ENCODE measurements at places on chromosomes 1 and 21.
A peak's percentile ranks its signal among the peaks of the same experiment; 100 is the strongest.

- no peak for DNase-seq
These were observed 490 bp downstream of the SERINC2 start for GRCh38 chr1:31413405-31414001.

GRCh38 chr1:170929412-170929834 lies 5.9 kb upstream of the MROH9 start:
- DNase-seq = no peak

- DNase-seq = no peak
These were observed 4.9 kb downstream of the CGN start for GRCh38 chr1:151516031-151516511.

GRCh38 chr1:223713546-223714420 lies 1.4 kb downstream of the CAPN2 start:
- no peak for DNase-seq

DNA sequence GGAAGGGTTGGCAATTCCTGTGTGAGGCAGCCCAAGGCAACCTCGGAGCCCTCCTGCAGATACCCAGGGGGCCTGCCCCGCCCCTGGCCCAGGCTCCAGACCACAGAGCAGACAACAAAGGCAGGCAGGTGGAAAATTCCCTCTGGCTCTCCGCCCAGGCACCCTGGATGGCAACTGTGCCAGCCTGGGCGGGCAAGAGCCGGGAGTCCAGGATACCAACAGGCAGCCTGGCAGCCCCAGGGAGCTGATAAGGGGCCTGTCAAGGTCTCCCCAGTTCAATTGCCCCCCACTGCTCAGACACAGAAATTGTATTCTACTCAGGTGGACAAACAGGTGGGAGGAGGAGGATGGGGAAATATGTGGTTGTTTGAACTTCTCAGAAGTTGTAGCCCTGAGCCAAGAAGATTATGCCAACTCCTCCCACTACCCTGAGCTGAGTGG lies 15.4 kb upstream of the GPR37L1 start:
- peak; percentile 68 for DNase-seq

- no peak for DNase-seq
These were observed 348.5 kb upstream of the ADAMTS5 start for GRCh38 chr21:27315373-27315772.

DNA sequence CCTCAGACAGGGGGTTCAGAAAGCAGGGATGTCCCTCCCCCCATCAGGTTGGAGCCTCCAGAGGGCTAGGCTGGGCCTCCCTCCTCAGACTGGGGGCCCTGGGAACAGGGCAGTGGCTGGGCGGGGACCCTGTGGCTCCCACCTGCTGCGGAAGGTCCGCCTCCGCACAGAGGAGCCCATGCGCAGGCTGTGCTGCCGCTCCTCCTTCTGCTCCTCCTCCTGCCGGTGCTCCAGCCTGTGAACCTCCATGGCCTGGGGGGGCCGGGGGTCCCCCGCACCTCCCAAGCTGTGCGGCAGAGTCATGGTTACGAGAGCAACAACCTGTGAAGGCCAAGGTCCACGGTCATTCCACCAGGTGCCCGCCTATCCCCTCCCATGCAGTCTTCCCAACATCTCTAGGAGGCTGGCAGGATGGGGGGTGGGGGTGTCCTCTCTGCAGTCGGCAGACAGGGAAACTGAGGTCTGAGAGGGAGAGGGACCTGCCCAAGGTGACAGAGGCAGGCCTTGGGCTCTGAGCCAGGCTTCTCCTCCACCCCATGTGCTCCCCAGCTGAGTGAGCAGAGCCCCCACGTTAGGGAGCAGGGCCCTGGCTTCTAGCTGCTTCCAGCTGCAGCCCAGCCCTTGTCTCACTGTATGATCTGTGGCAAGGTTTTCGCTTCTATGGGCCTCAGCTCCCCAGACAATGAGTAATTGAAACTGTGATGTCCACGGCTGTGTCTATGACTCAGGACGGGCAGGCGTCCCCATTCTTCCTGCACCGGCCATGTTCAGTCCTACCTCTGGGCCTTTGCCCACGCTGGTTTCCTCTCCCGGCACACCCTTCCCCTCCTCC lies 3.4 kb downstream of the MYOM3 start:
- DNase-seq = no peak

- DNase-seq = no peak
These were observed 41.8 kb upstream of the PWP2 start for GRCh38 chr21:44065428-44065827.

GRCh38 chr1:14404862-14405301 lies 193.6 kb upstream of the KAZN start:
- DNase-seq = peak; percentile 73

DNA sequence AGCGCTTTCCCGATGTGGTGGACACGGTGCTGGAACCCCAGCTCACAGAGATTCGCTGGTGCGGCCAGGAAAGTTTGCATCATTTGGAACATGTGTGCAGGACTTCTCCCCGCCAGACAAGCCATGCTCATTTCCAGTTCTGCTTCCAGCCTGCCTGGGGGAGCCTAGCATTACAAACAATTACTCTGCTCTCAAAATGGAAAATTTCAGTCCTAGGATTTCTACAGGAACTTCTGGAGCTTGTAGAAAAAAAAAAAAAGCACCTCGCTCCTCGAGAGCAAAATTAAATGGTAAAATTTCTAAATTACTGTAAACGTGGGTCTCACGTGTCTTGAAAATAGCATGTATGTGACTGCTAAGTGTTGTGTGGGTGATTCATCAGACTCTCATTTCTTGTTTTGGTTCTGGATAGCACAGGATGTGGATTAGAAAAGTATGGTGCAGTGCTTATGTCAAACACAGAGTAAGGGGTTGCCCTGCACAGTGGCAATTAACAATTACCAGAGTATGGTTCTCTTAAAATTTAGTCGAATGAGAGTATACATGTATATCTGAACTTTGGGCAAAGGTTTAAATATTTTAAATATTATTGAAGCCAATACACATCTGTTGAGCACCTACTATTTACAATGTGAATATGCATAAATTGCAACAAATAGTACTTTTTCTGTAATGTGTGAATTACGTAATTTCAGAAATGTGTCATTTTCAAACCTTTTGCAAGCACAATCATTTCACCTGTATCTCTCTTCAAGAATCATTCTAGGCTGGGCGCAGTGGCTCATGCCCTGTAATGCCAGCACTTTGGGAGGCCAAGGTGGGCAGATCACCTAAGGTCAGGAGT lies 61.8 kb upstream of the PTGFRN start:
- DNase-seq = no peak

- no peak for DNase-seq
These were observed 15.5 kb upstream of the ADGRB2 start for GRCh38 chr1:31779687-31780086.

DNA sequence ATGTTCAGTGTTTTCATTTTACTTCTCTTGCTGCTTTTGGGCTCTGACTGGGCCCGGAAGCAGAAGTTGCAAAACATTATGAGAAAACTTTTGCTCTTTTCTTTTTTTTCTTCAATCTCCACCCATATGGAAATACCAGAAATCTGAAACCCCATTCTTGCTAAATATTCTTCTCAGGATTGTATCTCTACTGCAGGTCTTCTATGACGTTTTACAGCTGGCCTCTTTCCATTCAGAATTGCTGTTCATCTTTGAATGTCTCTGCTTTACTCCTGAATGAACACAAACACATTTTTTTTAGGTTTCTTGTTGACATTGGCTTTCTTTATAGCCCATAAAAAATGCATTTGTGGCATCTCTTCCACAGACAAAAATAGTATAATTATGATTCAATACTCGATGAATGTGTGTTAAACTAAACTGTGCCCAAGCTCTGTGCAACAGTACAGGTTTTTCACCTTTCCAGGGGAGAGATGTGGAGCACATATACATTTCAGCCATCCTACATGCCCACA lies 18.8 kb downstream of the PTPRC start:
- no peak for DNase-seq

DNA sequence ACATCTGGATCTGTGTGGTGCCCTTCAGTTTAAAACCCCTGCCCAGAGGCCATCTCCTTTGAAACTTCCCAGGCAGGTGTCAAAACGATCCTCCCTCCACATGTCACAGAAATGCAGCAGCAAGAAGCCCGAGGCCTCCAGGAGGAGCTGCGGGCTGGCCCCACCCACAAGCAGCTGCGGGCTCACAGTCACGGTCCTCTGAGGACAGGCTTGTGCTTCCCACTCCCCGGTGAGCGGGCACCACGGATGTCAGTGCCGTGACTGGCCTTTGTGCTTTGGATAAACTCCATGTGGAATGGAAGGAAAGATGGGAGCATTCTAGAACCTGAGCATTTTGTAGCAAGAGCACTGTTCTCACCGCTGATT lies 65.8 kb downstream of the SIK1 start:
- DNase-seq = no peak

- DNase-seq = no peak
These were observed 64.2 kb upstream of the LYPLAL1 start for GRCh38 chr1:219109424-219110018.

DNA sequence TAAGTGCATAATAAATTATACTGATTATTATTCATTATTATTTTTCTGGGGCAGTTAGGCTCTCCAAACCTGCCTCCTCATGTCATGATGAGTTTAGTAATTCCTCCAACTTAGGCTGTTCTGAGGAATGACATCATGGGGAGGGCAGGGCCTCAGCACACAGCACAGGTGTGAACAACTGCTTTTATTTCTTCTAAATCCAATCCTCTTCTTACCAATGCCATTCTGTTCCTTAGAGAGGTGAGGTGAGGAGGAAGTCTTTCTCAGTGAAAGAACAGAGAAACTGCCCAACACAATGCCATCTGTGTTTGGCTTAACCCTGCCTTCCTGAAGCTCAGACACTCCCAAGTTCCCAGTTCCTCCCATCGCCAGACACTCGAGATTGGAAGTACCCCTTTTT lies 45.4 kb upstream of the WASF2 start:
- no peak for DNase-seq

GRCh38 chr1:234626391-234626790 lies 16.4 kb upstream of the IRF2BP2 start:
- DNase-seq = no peak

GRCh38 chr1:171835891-171836290 lies 5.4 kb upstream of the DNM3 start:
- no peak for DNase-seq

DNA sequence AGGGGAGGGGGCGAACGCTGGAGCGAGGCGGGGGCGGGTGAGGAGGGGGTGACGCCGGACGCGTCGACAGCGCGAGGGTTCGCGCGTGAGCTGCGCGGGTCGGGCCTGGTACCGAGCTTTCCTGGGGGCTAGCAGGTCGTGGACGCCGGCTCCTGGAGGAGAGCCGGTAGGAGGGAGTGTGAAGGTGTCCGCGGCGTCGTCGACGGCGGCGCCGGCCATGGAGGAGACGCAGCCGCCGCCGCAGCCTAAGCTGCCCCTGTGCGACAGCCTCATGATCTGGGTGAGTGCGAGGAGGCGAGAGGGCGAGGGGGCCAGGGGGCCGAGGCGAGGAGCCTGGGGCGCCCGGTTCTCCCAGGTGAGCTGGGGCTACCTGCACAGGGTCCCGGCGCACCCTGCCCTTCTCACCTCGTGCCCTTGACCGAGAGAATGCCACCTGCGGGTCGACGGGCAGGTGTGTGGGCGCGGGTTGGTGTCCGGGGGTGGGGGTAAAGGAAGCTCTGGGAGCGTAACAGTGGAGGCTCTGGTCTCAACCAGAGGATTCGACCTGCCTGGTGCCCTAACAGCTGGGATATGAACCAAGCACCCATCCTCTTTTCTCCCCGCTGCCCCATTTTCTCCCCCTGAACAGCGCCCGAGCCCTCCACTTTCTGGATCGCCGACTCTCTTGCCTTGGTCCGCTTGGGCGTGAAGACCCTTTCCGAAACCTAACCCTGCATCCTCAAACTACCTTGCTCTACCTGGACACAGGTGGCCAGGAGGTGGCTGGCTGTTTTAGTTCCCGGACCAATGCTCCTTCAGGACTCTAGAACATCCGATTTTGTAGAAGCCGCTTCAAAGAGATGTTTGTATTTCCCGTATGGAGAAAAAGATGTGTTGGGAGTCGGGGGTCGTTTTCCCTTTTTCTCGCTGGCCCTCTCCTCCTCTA lies at the start of gene HOOK1:
HOOK1 (plus strand) TSS at position 49 of the 925 bp plus-strand sequence; CDS start at position 218, 169 bp downstream.
- DNase-seq = no peak

- DNase-seq = no peak
These were observed 47.8 kb downstream of the UBE4B start for GRCh38 chr1:10080523-10080922.

DNA sequence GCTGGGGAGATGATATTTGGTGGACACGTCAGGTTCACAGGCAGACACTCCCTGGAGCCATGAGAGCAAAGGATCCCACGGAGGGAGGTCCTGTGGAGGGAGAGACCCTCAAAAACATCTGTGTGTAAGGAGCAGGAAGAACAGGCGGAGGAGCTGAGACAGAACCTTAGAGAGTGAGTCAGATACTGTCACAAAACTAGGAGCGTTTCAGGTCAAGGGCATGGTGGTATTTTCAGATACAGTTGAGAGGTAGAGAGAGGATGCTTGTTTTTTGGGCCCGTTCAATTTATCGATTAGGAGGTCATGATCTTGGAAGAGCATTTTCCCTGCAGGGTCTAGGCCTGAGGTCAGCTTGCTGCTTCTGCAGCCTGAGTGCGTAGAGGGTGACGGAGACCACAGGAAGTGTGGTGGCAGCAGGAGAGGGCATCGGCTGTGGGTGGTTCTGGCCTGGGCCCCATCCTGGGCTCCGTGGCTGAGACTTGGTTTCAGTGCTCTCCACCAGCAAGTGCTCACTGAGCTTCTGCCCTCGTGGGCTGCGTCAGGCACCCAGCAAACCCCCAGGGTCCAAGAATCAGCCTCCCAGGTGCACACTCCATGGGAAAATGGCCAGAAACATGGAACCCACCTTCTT lies 39.9 kb downstream of the SPSB1 start:
- DNase-seq = no peak

GRCh38 chr21:37463083-37463801 lies 96.7 kb downstream of the DYRK1A start:
- DNase-seq = peak; percentile 36

DNA sequence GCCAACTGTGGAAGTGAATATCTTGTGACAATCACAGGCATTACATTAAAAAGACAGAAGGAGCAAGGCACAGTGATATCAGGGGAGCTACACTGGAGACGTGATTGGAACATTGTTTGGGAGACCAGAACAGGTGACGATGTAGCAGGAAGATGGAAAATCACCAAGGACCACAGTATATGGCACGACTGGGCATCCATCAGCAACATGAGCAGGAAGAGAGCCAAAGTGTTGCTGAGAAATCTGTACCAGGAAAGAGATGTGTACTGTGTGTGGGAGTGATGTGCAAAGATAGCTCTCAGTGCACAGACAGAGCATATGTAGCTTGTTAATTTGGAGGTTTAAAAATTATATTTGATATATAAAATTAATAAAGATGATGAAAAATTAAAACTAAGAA lies 790.6 kb upstream of the ADGRL2 start:
- peak; percentile 9 for DNase-seq

- DNase-seq = no peak
These were observed 220.5 kb upstream of the DUSP10 start for GRCh38 chr1:221962385-221962784.

GRCh38 chr1:236608930-236609726 lies 4.8 kb upstream of the HEATR1 start:
- peak; percentile 74 for DNase-seq

GRCh38 chr1:48777219-48777895 lies 666 bp upstream of the BEND5 start:
- DNase-seq = peak; percentile 58
